ENCODE measurements at places on chromosomes 2 and 18.
A peak's percentile ranks its signal among the peaks of the same experiment; 100 is the strongest.

- no peak for DNase-seq
Observed at GRCh38 chr18:13592246-13592645, 134.1 kb downstream of the FAM210A start.

GRCh38 chr2:206981739-206982340 is 42.5 kb downstream of the CPO start:
- peak; percentile 58 for DNase-seq

GRCh38 chr18:50262977-50263376 is 3.3 kb downstream of the CFAP53 start:
- no peak for DNase-seq

GRCh38 chr2:241636182-241637017 is 558 bp downstream of the THAP4 start:
- DNase-seq: peak; percentile 62

DNA sequence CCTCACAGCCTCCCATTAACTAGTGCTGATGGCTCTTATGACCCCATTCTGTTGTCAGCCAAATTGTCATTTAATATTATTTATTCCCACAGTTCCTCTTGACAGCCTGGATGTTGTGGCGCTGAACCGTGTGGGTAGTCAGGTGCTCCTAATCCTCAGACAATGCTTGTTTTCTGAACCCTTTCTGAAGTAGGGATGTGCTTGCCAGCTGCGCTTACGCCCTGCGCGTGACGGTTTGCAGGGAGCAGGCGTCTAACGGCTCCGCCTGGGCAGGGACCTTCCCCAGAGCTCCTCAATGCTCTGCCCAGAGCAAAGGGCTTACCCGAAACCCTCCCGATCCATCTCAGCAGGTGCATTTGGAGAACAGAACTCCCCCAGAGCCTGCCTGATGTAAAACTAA is 358.2 kb upstream of the MYT1L start:
- DNase-seq: no peak

DNA sequence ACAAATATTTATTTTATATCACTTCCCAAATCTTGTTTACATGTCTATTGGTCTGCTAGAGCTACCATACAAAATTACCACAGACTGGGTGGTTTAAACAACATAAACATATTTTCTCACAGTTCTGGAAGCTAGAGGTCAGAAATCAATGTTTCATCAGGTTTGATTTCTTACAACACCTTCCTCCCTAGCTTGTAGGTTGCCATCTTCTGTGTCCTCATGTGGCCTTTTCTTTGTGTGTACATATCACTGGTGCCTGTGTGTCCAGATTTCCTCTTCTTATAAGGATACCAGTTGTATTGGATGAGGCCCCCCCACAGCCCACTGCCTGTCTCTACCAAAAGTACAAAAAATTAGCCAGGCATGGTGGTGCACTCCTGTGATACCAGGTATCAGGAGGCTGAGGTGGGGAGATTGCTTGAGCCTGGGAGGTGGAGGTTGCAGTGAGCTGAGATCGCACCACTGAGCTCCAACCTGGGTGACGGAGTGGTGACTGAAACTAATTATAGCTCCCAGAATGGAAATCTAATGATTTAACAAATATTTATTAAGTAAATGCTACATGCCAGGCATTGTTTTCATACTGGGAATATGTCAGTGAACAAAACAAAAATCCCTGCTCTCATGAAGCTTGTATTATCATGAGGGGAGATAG is 13.6 kb downstream of the EML4 start:
- DNase-seq: no peak

- DNase-seq: no peak
Observed at GRCh38 chr2:15242936-15243461, 318.1 kb downstream of the NBAS start.

- no peak for DNase-seq
Observed at GRCh38 chr2:80269806-80270205, 34.7 kb downstream of the LRRTM1 start.

GRCh38 chr2:202944816-202945215 is 32.7 kb downstream of the CARF start:
- no peak for DNase-seq

DNA sequence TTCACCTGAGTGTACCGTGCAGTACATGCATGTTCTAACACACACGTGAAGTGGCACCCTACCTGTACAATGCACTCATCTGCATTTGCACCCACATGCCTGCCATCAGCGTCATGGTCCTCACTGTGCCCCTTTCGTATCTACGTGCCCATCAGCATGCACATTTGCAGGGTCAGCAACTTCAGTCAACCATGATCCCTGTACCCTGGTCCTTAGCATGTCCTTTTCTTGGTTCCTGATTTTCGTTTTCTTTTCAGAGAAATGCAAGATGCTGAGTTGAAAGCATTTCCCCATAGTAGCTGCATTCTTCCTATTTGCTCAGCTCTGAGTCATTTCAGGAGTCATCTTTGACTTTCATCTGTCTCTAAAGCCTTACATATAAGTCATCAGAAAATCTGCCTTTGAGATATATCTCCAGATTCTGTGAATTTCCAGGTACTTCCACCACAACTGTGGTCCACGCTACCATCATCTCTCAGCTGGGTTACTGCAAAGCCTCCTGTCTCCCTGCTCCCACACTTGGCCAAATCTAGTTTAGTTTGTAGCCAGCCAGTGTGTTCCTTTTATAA is 14.7 kb upstream of the PUM2 start:
- peak; percentile 65 for DNase-seq

GRCh38 chr2:241279413-241279812 is 36.1 kb downstream of the HDLBP start:
- DNase-seq: no peak

- DNase-seq: peak; percentile 68
Observed at GRCh38 chr2:234881413-234882241, 70.2 kb upstream of the SH3BP4 start.

- no peak for DNase-seq
Observed at GRCh38 chr18:24142376-24142775, 3.5 kb downstream of the CABYR start.

DNA sequence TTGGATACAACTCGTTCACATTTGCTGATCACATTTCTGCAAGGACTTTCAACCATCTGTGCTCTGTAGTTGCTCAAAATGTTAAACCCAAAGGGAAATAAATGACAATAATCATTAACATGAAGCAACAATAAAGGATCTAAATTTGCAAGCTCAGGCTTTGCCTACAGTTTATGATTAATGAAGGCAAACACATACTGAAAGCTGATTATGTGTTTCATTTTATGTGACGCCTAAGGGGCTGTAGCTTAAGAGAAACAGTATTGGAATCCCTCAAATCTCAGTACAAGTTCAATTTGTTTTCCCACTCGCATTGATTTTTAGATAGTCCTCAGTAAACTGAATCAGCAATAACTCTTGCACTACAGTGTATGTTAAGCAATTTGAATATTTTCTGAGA is 160.3 kb upstream of the FSIP2 start:
- no peak for DNase-seq

GRCh38 chr2:88967844-88968243 is 276.4 kb downstream of the RPIA start:
- no peak for DNase-seq

DNA sequence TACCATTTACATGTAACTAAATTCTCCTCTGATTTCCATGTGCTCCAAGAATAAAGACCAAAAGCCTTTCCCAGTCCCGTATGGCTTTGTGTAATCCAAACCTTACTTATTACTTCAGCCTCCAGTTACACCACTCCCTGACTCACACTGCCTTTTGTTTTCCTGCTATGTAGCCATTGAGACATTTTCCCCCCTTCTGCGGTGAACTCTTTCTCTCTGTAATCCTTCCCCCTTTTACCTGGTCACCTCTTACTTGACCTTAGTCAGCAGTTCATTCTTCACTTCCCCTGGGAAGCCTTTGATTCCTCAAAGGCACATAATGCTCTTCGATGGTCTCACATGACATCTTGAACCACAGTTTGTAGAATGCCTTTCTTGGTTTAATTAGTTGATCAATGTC is 256.0 kb upstream of the FANCL start:
- no peak for DNase-seq

- no peak for DNase-seq
Observed at GRCh38 chr18:46169464-46169941, 65.3 kb downstream of the HAUS1 start.

GRCh38 chr2:112163541-112163981 is 25.4 kb downstream of the FBLN7 start:
- no peak for DNase-seq

GRCh38 chr2:33274524-33274923 is 201.9 kb upstream of the RASGRP3 start:
- DNase-seq: no peak

- DNase-seq: no peak
Observed at GRCh38 chr2:149601141-149601796, 13.7 kb upstream of the MMADHC start.

DNA sequence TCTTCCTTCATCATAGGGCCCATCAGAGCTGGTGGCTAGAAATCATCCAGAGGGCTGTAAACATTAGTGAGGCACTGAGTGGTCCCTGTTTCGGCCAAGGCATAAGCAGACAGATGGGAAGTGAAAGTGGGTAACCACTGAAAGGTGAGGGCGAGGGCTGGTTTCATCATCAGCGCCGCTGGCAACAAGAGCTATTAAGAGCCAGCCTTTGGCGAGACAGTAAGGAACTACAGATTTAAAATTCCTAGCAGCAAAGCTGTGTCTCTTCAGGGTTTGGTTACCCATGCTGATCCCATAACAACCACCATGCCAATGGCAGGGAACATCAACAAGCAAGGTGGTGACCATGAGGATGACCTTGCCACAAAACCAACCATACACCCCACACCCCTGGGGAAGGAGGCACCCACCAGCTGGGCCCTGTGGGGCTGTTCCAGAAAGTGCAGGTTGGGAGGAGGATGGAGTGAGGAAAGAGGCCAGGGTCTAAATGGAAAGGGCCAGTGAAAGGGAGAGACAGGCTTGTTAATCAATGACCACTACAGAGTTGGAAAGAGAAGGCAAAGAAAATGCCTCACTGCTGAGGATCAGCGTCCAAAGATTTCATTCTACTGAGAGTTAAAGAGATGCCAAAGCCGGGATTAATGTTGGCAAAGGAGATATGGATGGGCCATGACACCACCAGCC is 9.0 kb upstream of the SLC20A1 start:
- DNase-seq: peak; percentile 47

GRCh38 chr2:118565301-118565700 is 282.1 kb downstream of the EN1 start:
- DNase-seq: no peak

- no peak for DNase-seq
Observed at GRCh38 chr2:48116497-48116896, 210.2 kb upstream of the FBXO11 start.

DNA sequence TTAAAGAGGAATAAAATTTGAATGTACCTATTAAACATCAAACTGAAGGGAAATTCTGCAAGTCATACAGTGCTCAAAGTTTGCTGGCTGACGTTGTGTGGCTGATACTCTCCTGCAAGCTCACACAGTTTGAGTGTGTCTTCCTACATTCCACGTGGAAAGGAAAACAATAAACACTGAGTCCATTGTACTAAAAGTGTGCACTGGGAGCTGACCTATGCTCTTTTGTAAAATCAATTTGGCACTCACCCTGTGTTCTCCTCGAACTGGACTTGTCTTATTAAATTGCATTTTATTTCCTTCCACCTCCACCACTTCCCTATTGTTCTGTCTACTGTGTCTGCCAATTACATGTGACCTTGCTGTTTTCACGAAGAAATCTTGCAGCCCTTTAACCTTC is 458.0 kb downstream of the CPS1 start:
- no peak for DNase-seq

DNA sequence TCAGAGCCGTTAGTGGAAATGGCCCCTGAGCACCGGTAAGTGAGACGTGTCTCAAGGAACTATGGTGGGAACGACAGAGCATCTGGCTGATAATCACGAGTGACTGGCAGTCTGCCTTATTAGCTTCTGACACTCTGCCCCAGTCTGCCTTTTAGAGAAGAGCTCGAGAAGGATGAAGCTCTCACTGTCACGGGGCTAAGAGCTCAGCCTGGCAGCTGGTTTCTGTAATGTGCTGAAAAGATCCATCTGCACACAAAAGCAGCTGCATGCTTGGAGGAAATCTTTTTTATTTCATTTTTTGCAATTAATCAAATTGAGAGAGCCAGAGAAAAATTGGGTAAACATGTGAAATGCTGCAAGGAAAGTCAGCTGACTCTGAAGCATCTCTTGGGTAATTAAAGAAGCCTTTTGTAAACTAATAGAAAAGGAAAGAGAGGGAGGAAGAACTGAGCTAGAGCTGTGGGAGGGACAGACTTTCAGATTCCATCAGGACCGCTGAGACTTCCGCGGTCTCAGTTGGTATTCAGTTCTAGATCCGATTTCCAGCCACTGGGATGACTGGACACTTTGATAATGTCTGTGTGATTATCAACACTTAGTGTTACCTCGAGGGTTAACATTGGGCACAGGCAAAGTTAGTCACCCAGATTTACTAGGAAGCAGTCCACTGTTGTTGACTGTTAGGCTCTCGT is 24.4 kb downstream of the MBP start:
- DNase-seq: peak; percentile 67

- no peak for DNase-seq
Observed at GRCh38 chr2:229176136-229176535, 95.0 kb downstream of the PID1 start.
